ENCODE measurements at places on chromosomes 5 and 9. TPM values are rescaled to one million over a fixed set of nuclear protein-coding genes. Genes with fewer than 3 reads are reported as not detected.
A peak's percentile ranks its signal among the peaks of the same experiment; 100 is the strongest.

TMEFF1 gene
- total RNA-seq = 1.2 TPM

PTGER4 gene
- 10.6 TPM for total RNA-seq

GRCh38 chr5:171299228-171299627 is 9.8 kb upstream of the TLX3 start:
- H3K4me1 ChIP-seq = peaks cover 3% of the 10 kb centered on the region
- no peak overlapping the region for H3K4me3 ChIP-seq
- no peaks in the 10 kb centered on the region for H3K27me3 ChIP-seq
- no peaks in the 10 kb centered on the region for H3K36me3 ChIP-seq
- no peak overlapping the region for H3K27ac ChIP-seq

- H3K27ac ChIP-seq = no peak overlapping the region
- H3K27me3 ChIP-seq = no peaks in the 10 kb centered on the region
- H3K4me1 ChIP-seq = no peaks in the 10 kb centered on the region
- DNase-seq = no peak
These were observed 485.6 kb upstream of the NUDT12 start for GRCh38 chr5:104048231-104048630.

GRCh38 chr5:2466966-2467365 is 284.5 kb downstream of the IRX2 start:
- no peaks in the 10 kb centered on the region for H3K27me3 ChIP-seq
- H3K36me3 ChIP-seq = no peaks in the 10 kb centered on the region
- DNase-seq = no peak
- no peak overlapping the region for H3K4me3 ChIP-seq
- no peak overlapping the region for H3K27ac ChIP-seq
- no peaks in the 10 kb centered on the region for H3K4me1 ChIP-seq

PCDHB2 gene
- total RNA-seq = 1.4 TPM

SGTB gene
- 21.4 TPM for total RNA-seq

GABRP gene
- under 0.01 TPM for total RNA-seq

GRCh38 chr5:78273436-78273835 is 21.1 kb downstream of the AP3B1 start:
- no peak overlapping the region for H3K4me3 ChIP-seq
- H3K27ac ChIP-seq = no peak overlapping the region
- no peaks in the 10 kb centered on the region for H3K27me3 ChIP-seq
- no peaks in the 10 kb centered on the region for H3K4me1 ChIP-seq

WNT8A gene
- not detected for total RNA-seq

UNC13B gene
- 24.8 TPM for total RNA-seq

OR1J2 gene
- total RNA-seq = 0.29 TPM

HEMGN gene
- not detected for total RNA-seq

LAMC3 gene
- not detected for total RNA-seq

DNM1 gene
- 3.6 TPM for total RNA-seq

GRCh38 chr5:121725450-121725849 is 126.2 kb upstream of the FTMT start:
- no peak for DNase-seq
- no peaks in the 10 kb centered on the region for H3K27me3 ChIP-seq
- H3K4me3 ChIP-seq = no peak overlapping the region
- no peaks in the 10 kb centered on the region for H3K4me1 ChIP-seq
- H3K27ac ChIP-seq = no peak overlapping the region

ZNF658 gene
- total RNA-seq = 7.4 TPM

DNA sequence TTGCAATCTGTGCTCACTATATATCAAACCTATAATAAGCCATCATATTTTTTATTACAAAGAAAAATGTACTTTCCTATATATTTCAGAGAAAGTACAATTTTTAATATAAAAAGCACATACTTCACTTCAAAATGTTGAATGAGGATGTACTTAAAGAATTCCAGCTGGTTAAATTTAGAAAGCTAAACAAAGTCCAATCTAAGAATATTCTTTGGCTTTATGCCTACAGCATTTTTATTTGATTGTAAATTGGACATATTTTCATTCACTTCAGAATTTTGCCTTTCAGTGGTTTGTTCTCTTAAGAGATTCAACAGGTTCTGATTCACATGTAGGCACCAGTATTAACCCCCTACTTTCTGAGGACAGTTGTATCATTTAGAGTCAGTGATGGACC is 533.8 kb downstream of the CAAP1 start:
- H3K4me3 ChIP-seq = no peak overlapping the region
- no peaks in the 10 kb centered on the region for H3K36me3 ChIP-seq
- H3K27me3 ChIP-seq = no peaks in the 10 kb centered on the region
- no peak overlapping the region for H3K27ac ChIP-seq
- H3K4me1 ChIP-seq = no peaks in the 10 kb centered on the region

- H3K36me3 ChIP-seq = no peaks in the 10 kb centered on the region
- DNase-seq = no peak
- no peak overlapping the region for H3K27ac ChIP-seq
- H3K27me3 ChIP-seq = no peaks in the 10 kb centered on the region
- no peak overlapping the region for H3K4me3 ChIP-seq
- no peaks in the 10 kb centered on the region for H3K4me1 ChIP-seq
These were observed 88.5 kb downstream of the IRX1 start for GRCh38 chr5:3684118-3684517.

- no peak overlapping the region for H3K4me3 ChIP-seq
- no peaks in the 10 kb centered on the region for H3K27me3 ChIP-seq
- no peaks in the 10 kb centered on the region for H3K4me1 ChIP-seq
- no peak for DNase-seq
- no peaks in the 10 kb centered on the region for H3K36me3 ChIP-seq
- H3K27ac ChIP-seq = no peak overlapping the region
These were observed 15.7 kb upstream of the CEP120 start for GRCh38 chr5:123438902-123439301.

DNA sequence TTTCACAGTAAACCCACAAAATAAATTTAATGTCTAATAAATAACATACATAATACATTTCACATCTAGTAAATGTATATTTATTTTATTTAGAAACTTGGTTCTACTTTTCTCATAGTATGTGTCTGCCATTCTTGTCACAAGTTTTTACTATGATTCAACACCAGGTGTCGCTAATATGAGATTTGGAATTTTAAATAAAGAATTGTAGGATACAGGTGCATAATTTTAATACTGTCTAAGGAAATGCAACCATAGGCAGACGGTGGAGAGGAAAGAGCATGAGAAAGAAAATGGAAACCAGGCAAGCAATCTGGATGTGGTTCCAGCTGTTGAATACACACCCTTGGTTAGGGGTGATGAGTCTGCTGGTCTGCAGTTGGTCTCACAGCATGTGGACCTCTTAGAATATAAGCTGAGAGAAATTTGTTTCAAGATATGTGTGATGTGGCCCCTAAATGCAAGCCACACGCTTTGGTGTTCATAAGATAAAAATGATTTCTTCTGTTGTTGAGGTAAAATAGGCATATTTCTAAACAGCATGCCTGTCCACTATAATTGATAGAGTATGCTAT is 114.7 kb upstream of the TXNDC8 start:
- no peaks in the 10 kb centered on the region for H3K4me1 ChIP-seq

DNA sequence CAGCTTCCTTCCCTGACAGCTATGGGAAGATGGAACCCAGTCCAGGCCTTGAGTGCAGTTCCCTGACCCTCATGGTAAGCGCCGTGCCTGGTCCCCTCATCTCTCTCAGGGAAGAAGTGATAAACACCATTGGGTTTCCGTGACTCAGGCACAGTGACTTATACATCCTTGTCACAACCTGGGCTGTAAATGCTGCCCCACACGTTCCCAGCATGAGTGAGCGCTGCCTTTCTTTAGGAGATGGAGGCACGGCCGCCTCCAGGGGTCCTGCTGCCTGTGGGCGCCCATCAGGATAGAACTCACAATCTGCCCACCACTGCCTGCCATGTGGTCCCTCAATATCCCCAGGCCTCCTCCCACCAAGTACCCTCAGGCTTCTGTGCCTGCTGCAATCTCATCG is 8.3 kb upstream of the NKD2 start:
- H3K27ac ChIP-seq = no peak overlapping the region
- H3K27me3 ChIP-seq = peaks cover 40% of the 10 kb centered on the region
- no peaks in the 10 kb centered on the region for H3K36me3 ChIP-seq
- no peaks in the 10 kb centered on the region for H3K4me1 ChIP-seq
- H3K4me3 ChIP-seq = no peak overlapping the region
- DNase-seq = peak; percentile 64

- peaks cover 20% of the 10 kb centered on the region for H3K4me1 ChIP-seq
- peak within 1 kb of the TSS; percentile 83 for H3K4me3 ChIP-seq
- peak within 1 kb of the TSS; percentile 95 for H3K27ac ChIP-seq
- peaks cover 34% of the 10 kb centered on the region for H3K36me3 ChIP-seq
These were observed at the start of gene GPX8 for GRCh38 chr5:55159763-55160492. TSS of gene GPX8 (plus strand) at chr5:55160171. CDS start at chr5:55160193, 22 bp downstream.

- peaks cover 25% of the 10 kb centered on the region for H3K4me1 ChIP-seq
- DNase-seq = peak; percentile 54
- no peaks in the 10 kb centered on the region for H3K36me3 ChIP-seq
- peak overlapping the region; percentile 33 for H3K27ac ChIP-seq
- no peaks in the 10 kb centered on the region for H3K27me3 ChIP-seq
- H3K4me3 ChIP-seq = no peak overlapping the region
These were observed 330.9 kb upstream of the GRIA1 start for GRCh38 chr5:153159616-153160015.

DNA sequence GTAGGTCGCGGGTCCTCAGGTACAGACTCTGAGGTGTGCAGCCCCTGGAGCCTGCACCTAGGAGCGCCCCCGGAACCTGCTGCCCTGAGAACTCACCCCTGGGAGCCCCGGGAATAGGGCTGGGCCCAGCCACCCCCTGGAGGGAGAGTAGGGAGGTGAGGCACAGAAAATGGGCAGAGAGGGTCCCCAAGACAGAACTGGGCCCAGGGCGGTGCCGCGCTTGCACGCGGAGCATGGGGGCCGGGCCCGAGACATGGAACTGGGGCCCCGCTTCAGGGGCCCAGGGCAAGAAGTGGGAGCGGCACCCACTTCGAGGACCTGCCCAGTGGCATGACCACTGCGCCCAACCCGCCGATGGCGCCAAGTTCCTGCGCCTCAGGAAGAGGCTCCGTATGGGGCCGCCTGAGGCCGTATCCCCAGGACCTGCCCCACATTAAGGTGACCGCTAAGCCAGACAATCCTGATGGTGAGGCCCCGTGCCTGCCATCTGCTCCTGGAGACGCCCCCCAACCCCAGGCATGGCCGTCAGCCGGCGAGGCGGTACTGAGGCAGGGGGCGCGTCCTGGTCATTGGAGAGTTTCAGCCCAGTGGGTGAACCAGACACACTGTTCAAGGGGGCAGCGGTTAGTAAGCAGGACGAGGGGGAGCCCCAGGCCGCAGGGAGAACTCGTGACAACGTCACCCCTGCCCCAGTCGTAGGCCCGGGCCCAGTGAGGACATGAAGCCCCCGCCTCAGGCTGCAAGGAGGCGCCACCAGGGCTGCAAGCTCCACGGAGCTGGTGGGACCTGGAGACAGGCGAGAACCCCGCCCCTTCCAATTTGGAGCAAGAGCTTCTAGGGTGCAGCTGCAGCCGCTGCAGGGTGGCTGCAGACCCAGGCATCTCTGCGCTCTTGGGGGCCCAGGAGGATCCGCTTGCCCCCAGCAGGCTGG is 89.5 kb upstream of the PUM3 start:
- no peaks in the 10 kb centered on the region for H3K4me1 ChIP-seq
- H3K36me3 ChIP-seq = no peaks in the 10 kb centered on the region
- no peaks in the 10 kb centered on the region for H3K27me3 ChIP-seq
- DNase-seq = peak; percentile 15
- H3K4me3 ChIP-seq = no peak overlapping the region

DNA sequence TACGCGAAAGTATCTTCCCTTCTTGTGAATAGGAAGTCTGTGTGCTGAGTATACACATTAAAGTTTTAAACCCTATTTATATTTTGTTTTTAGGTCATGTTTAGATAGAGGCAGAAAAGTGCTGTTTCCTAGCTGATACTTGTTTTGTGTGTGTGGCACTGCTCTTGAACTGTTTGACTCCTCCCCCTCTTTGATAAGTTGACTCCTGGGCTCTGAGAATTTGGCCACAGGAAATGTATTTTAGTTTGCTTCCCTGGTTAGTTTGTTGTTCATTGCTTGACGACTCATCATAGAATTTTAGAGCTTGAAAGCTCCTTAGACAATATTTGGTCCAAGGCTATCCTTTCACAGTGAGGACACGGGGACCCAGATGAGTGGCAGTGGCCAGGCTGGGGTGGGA is 2.0 kb upstream of the CDC14B start:
- H3K4me1 ChIP-seq = peaks cover 6% of the 10 kb centered on the region
- H3K36me3 ChIP-seq = no peaks in the 10 kb centered on the region
- no peak overlapping the region for H3K27ac ChIP-seq
- peak; percentile 75 for DNase-seq
